ENCODE measurements at places on chromosomes 12 and 14.

GRCh38 chr14:50926851-50927386 lies 17.4 kb downstream of the PYGL start:
- no peak overlapping the region for H3K4me3 ChIP-seq
- DNase-seq = no peak
- peaks cover 5% of the 10 kb centered on the region for H3K36me3 ChIP-seq
- H3K4me1 ChIP-seq = no peaks in the 10 kb centered on the region

GRCh38 chr14:87628129-87628528 lies 364.9 kb downstream of the GALC start:
- peaks cover 21% of the 10 kb centered on the region for H3K4me1 ChIP-seq
- no peaks in the 10 kb centered on the region for H3K27me3 ChIP-seq
- peak overlapping the region; percentile 80 for H3K27ac ChIP-seq

DNA sequence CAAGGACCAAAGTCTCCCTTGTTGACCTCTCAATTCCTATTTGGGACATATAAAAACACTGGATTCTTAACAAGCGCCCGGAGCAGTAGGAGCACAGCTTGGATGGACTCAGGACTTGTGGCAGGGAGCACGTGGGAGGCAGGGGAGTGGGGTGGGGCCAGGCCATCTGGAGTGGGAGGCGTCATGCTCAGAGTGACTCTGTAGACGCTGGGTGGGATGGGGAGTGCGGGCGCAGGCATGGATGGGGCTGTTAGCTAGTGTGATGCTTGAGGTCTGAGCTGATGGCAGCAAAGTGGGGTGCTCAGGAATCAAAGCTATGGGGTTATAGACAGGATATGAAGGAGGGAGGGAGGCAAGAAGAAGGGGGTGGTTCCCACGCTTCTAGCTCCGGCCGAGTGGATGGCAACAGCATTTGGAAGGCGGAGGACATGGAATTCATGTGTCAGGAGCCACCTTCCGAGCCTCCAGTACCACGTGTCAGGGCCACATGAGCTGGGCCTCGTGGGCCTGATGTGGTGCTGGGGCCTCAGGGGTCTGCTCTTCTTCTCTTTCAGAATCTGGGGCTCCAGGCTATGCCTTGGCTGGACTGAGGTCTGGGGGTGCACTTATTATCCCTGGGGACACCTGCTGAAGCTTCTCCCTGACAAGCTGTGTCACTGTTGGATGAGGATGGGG lies 26.2 kb downstream of the MEG3 start:
- H3K36me3 ChIP-seq = no peaks in the 10 kb centered on the region
- H3K27ac ChIP-seq = no peak overlapping the region
- no peaks in the 10 kb centered on the region for H3K27me3 ChIP-seq
- no peak overlapping the region for H3K4me3 ChIP-seq
- H3K4me1 ChIP-seq = peaks cover 3% of the 10 kb centered on the region

DNA sequence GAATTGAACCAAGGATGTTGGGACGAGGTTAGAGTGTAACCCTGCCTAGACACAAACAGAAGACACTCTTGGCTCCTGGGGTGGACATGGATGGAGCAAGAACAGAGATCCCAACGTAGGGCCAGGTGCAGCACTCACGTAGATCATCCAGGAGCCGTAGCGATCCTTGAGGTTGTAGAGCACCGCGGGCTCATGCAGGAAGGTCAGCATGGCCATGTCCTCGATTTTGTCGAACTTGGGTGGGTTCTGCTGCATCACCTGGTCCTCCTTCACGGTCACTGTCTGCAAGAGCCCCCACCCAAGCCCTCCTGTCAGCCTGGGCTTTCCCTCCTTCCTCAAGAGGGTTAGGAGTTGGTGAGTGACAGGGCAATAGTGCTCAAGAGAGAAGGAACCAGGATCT lies 2.5 kb downstream of the MYH7 start:
- no peak overlapping the region for H3K4me3 ChIP-seq
- H3K27ac ChIP-seq = no peak overlapping the region
- H3K27me3 ChIP-seq = peaks cover 46% of the 10 kb centered on the region

DNA sequence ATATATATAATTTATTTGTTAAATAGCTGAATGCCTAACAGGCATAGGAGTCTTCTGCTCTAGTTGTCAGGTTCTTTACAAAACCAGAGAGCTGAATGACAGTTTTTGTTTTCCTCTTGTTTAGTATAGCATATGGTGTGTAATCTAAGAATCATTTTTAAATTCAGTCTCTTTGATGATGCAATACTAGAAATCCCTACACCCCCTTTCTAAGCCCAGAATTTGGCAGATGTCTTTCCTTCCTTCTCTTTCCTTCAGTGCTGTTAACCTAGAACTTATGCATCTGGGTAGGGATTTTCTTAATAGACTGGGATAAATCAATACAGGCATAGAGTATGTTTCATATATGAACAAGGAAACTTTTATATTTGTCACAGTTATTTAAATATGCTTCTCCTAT lies 198.1 kb downstream of the KCNH5 start:
- no peaks in the 10 kb centered on the region for H3K4me1 ChIP-seq
- H3K27me3 ChIP-seq = no peaks in the 10 kb centered on the region
- no peak overlapping the region for H3K4me3 ChIP-seq
- no peaks in the 10 kb centered on the region for H3K36me3 ChIP-seq
- no peak overlapping the region for H3K27ac ChIP-seq

DNA sequence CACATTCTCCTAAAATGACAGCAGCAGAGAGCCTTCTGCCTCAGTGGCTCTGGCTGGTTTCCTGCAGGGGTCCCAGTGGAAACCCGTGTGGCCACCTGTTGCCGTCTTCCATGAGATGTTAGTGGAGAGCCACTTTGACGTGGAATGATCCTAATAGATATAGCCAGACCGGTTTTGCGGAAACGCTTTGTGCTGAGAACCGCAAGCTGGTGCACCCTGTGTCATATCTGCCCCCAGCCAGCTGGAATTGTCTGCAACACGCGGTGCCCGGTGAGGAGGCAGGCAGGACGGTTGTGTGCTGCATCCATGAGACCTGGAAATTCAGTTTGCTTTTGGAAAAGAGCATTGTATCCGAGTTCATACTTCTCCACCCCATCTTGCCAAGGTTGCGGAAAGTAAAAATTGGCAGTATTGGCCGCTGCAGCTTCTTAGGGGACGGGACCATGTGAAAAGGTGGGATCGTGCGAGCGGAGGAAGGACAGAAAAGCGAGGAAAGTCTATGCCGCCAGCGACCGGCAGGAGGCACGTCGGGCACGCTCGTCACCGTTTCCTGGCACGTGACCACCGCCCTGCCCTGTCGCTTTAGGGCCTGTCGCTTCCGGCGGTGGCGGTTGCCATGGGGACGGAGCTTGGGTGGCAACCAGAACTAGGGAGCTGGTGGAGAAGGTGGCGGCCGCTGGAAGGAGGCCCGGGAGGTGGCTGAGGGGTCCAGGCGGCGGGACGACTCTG lies at the start of gene CFAP251:
CFAP251 (plus strand) TSS at position 643 of the 729 bp plus-strand sequence. CDS start 2,714 bp downstream, outside the sequence.
- peak within 1 kb of the TSS; percentile 53 for H3K27ac ChIP-seq
- peak; percentile 78 for DNase-seq
- H3K27me3 ChIP-seq = no peaks in the 10 kb centered on the region
- H3K4me1 ChIP-seq = peaks cover 5% of the 10 kb centered on the region
- H3K4me3 ChIP-seq = peak within 1 kb of the TSS; percentile 61

DNA sequence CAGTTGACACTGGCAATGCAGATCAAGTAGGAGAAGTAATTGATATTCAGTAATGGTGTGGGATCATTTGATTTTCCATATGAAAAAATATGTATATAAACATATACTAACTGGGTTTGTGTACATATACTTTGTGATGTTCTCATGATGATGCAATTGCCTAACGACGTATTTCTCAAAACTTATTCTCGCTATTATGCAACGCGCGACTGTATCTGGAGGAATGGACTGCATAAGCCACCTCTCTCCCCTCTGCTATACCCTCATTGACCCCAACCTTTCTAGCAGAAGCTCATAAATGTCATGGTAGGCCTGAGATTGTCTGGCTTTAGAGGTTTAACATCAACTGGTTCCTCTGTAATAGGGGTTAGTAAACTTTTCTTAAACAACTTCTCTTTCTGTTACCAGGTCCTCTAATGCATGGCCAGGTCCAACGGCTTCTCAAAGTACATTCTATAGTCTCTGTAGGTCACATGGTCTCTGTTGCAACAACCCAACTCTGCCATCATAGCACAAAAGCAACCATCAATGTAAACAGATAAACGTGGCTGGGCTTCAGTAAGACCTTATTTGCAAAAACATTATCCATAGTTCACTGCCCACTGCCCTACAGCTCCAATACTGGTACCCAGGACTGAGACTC lies 59.3 kb downstream of the FOXN3 start:
- no peak overlapping the region for H3K4me3 ChIP-seq
- H3K27me3 ChIP-seq = no peaks in the 10 kb centered on the region
- peaks cover under 1% of the 10 kb centered on the region for H3K36me3 ChIP-seq
- H3K27ac ChIP-seq = no peak overlapping the region
- DNase-seq = no peak

DNA sequence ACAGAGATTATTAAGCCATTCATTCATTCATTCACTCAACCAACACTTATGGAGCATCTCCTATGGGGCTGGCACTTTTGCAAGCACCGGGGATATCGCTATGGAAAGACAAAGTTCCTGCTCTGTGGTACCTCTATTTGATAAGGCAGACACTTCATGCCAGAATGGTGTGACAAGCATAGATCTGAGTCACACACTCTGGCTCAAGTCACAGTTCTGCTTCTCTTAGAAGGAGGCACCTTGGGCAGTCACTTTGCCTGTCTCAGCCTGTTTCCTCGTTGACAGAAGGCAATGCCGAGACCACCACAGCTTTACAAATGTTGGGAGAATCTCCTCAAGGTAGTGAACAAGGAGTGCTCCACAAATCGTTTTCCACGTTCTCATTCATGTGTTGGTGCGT lies 205.2 kb downstream of the SLC41A2 start:
- no peaks in the 10 kb centered on the region for H3K36me3 ChIP-seq
- no peak overlapping the region for H3K27ac ChIP-seq
- peaks cover 4% of the 10 kb centered on the region for H3K4me1 ChIP-seq
- no peak overlapping the region for H3K4me3 ChIP-seq
- DNase-seq = no peak

GRCh38 chr12:3597526-3598210 lies 106.7 kb downstream of the PRMT8 start:
- no peaks in the 10 kb centered on the region for H3K36me3 ChIP-seq
- H3K27ac ChIP-seq = no peak overlapping the region
- DNase-seq = no peak
- no peak overlapping the region for H3K4me3 ChIP-seq

DNA sequence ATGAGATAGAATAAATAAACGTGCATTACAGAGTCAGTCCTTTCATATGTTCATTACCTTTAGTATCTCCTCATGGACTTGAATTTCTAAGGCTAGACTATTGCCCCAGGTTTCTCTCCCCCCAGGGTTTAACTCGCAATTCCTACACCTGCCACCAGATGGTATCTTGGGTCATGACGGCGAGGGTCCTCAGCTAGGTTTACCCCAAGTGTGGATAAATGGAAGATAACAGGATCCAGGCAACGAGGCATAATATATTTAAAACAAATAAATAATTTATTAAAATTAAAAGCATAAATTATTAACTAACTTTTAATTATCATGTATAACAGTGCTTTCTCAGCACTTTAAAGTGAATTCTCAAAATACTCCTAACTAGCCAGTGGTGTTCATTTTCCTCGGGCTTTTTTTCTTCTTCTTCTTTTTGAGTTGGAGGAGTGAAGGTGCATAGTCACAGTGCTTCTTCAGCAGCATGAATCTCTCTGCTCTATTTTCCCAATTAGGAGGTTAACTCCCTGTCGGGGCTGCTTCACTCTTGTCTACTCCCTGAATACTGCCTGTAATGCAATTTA lies 243.5 kb upstream of the CAND1 start:
- no peaks in the 10 kb centered on the region for H3K27me3 ChIP-seq
- peak; percentile 70 for DNase-seq
- no peak overlapping the region for H3K4me3 ChIP-seq
- peaks cover 26% of the 10 kb centered on the region for H3K4me1 ChIP-seq
- H3K27ac ChIP-seq = peak overlapping the region; percentile 69
- H3K36me3 ChIP-seq = peaks cover 6% of the 10 kb centered on the region

- no peak overlapping the region for H3K4me3 ChIP-seq
- H3K36me3 ChIP-seq = peaks cover 2% of the 10 kb centered on the region
Observed at GRCh38 chr14:69324341-69324931, 64.5 kb downstream of the GALNT16 start.

DNA sequence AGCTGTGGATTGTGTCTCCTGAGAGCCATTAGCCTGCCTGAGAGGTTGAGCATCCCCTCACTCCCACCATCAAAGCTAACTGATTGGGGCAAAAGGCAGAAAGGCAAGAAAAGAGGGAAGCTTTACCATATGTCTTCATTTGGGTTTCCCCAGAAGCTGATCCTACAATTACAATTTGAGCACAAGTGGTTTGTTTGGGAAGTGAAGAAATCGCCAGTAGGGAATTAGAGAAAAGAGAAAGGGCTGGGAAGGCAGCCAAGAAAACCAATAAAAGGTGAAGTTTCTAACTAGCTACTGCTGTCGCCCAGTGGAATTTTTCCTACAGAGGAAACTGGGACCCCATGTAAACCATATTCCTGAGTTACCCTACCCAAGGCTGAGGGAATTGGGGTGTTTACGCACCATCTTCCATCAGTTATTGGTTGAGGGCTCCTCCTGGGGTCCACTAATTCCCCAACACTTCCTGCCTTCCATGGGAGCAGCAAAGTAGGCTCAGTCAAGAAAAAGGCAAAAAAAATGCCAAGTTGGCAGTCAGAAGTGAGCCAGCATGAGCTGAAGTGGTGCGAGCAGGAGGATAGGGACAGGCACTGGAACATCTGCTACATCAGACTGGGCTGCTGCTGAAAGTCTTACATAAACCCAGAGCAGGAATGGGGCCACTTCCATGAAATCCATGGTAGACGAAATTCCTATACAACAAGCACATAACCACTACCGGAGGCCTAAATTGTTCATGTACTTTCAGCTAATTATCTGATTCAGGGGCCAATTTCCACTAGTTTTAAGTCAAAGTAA lies 17.3 kb downstream of the KCNK10 start:
- H3K36me3 ChIP-seq = no peaks in the 10 kb centered on the region
- H3K27ac ChIP-seq = no peak overlapping the region
- no peaks in the 10 kb centered on the region for H3K4me1 ChIP-seq
- H3K27me3 ChIP-seq = peaks cover 42% of the 10 kb centered on the region
- H3K4me3 ChIP-seq = no peak overlapping the region

GRCh38 chr12:27002141-27002540 lies 12.0 kb downstream of the TM7SF3 start:
- H3K4me3 ChIP-seq = no peak overlapping the region
- H3K36me3 ChIP-seq = peaks cover 17% of the 10 kb centered on the region
- H3K4me1 ChIP-seq = peaks cover 7% of the 10 kb centered on the region
- no peak for DNase-seq
- no peaks in the 10 kb centered on the region for H3K27me3 ChIP-seq
- no peak overlapping the region for H3K27ac ChIP-seq

Measured in mesothelial cell of epicardium (in vitro differentiated cells).